WTC11 (cell line): ENCODE measurements at places on chromosomes 13 and 19. TPM values are rescaled to one million over a fixed set of nuclear protein-coding genes. Genes with fewer than 3 reads are reported as not detected.

DNA sequence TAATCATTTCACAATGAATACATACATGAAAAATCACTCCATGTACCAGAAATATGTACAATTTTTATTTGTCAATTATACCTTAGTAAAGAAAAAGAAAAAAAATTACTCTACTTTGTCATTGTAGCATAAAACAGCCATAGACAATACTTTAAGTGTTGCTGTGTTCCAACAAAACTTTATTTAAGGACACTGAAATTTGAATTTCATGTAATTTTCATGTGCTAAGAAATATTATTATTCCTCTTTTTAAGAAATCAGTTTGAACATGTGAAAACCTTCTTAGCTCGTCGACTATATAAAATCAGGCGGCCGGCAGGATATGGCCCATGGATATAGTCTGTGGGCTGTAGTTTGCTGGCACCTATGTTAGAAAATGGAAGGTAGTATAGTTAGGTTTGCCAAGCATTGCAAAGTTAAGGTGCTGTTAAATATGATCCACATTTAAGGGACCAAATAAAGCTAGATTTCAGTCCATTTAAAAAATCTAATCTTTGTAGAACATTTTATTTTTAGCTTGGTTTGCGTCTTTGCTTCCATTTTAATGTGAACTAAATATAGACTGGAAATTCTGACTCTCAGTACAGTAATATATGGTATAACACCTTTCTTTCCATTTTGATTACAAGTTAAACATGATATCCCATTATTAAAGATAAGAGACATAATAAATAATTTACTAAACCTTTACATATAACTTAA is 6.5 kb downstream of the DGKH start:
- no peaks in the 10 kb centered on the region for H3K4me1 ChIP-seq
- H3K27ac ChIP-seq, result no peak overlapping the region
- no peaks in the 10 kb centered on the region for H3K27me3 ChIP-seq
- peaks cover 7% of the 10 kb centered on the region for H3K36me3 ChIP-seq
- DNase-seq, result no peak

GRCh38 chr19:16139752-16140151 is 3.7 kb upstream of the HSH2D start:
- no peaks in the 10 kb centered on the region for H3K36me3 ChIP-seq
- H3K4me3 ChIP-seq, result no peak overlapping the region
- no peak for DNase-seq
- no peak overlapping the region for H3K27ac ChIP-seq
- H3K27me3 ChIP-seq, result peaks cover 15% of the 10 kb centered on the region

DNA sequence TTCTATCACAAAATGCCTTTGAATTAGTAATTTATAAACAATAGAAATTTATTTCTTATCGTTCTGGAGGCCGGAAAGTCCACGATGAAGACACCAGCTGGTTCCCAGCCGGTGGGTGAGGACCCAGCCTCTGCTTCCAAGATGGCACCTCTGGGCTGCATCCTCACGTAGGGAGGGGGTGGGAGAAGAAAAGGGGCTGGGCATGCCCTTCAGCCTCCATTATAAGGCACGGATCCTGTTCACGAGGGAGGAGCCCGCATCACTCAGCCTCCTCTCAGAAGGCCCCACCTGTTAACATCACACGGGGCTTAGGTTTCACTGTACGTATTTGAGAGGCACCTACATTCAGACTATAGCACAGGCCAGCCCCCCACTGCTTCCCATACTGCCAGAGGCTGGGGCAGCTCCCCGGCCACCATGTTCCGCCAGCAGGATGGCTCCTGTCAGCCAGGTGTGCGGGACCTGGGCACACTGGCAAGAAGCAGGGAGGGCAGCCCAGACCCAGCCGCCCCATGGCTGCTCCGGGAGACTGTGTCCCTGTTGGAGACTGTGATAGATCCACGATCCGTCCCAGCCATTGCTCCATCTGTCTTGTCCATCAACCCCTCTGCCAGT is 131.6 kb downstream of the SOX1 start:
- peaks cover 6% of the 10 kb centered on the region for H3K4me1 ChIP-seq
- H3K27me3 ChIP-seq, result peaks cover 25% of the 10 kb centered on the region
- no peaks in the 10 kb centered on the region for H3K36me3 ChIP-seq
- DNase-seq, result no peak
- H3K27ac ChIP-seq, result no peak overlapping the region

GRCh38 chr13:99415851-99416331 is 85.4 kb upstream of the TM9SF2 start:
- no peak overlapping the region for H3K27ac ChIP-seq
- peaks cover 17% of the 10 kb centered on the region for H3K4me1 ChIP-seq
- H3K4me3 ChIP-seq, result no peak overlapping the region

DNA sequence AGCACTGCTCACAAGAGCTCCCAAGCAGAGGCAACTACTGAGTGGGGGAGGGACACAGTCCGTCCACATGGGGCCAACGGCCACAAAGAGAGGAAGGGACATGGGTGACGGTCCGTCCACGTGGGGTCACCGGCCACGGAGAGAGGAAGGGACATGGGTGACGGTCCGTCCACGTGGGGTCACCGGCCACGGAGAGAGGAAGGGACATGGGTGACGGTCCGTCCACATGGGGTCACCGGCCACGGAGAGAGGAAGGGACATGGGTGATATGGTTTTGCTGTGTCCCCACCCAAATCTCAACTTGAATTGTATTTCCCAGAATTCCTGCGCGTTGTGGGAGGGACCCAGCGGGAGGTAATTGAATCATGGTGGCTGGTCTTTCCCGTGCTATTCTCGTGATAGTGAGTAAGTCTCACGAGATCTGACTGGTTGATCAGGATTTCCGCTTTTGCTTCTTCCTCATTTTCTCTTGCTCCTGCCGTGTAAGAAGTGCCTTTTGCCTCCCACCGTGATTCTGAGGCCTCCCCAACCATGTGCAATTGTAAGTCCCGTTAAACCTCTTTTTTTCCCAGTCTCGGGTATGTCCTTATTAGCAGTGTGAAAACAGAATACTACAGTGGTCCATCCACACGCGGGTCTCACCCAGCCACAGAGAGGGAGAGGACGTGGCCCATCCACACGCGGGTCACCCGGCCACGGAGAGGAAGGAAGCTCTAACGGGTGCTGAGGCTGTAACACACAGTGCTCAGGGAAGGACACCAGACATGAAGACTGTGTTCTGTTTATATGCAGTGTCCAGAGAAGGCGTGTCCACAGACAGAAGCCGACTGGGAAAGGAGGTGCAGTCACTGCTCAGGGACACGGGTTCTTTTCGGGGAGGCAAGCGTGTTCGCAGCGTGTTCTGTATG is 48.5 kb downstream of the GAS6 start:
- peak overlapping the region; percentile 10; the same call in 1 of the 2 replicates for H3K27ac ChIP-seq
- peaks cover 6% of the 10 kb centered on the region for H3K4me1 ChIP-seq
- H3K36me3 ChIP-seq, result no peaks in the 10 kb centered on the region
- H3K4me3 ChIP-seq, result no peak overlapping the region
- H3K27me3 ChIP-seq, result no peaks in the 10 kb centered on the region; the same call in 1 of the 2 replicates

GRCh38 chr13:110259651-110260050 is 47.3 kb downstream of the COL4A1 start:
- no peak overlapping the region for H3K27ac ChIP-seq
- H3K4me1 ChIP-seq, result peaks cover 30% of the 10 kb centered on the region
- H3K27me3 ChIP-seq, result no peaks in the 10 kb centered on the region

- 0 out of 2 replicates have a peak, but pooled peaks cover 4% of the 10 kb centered on the region for H3K36me3 ChIP-seq
- H3K4me1 ChIP-seq, result no peaks in the 10 kb centered on the region
- DNase-seq, result no peak
Observed at GRCh38 chr13:92901739-92902138, 324.9 kb upstream of the GPC6 start.

DNA sequence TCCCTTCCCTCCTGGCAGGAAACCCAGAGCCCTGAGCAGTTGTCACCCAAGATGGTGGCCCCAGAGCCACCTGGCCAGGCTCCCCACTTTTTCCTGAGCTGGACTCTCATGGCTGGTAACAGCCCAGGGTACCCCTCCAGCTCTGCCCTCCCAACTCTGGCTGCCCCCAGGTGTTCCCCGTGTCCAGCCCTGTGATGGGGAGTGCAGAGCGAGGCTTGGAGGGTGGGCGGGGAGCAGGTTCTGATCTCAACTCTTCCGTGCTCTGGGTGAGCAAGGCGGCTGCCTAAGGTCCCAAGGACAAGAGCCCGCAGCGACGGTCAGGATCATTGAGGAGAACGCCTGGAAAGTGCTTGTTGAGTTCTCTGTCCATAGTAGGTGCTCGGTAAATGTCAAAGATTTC is 54.7 kb upstream of the GAS6 start:
- H3K36me3 ChIP-seq, result peaks cover 10% of the 10 kb centered on the region
- no peak overlapping the region for H3K4me3 ChIP-seq
- H3K27ac ChIP-seq, result no peak overlapping the region
- peaks cover 4% of the 10 kb centered on the region; the same call in 1 of the 2 replicates for H3K27me3 ChIP-seq
- peak; percentile 3 for DNase-seq
- no peaks in the 10 kb centered on the region for H3K4me1 ChIP-seq

GRCh38 chr13:25143706-25144105 is 28.4 kb downstream of the AMER2 start:
- no peak for DNase-seq
- H3K27ac ChIP-seq, result no peak overlapping the region
- H3K4me3 ChIP-seq, result no peak overlapping the region
- peaks cover 8% of the 10 kb centered on the region for H3K27me3 ChIP-seq
- H3K36me3 ChIP-seq, result peaks cover 9% of the 10 kb centered on the region

GRCh38 chr19:8126511-8126910 is 22.9 kb downstream of the FBN3 start:
- H3K4me1 ChIP-seq, result no peaks in the 10 kb centered on the region; the same call in 1 of the 2 replicates
- H3K4me3 ChIP-seq, result no peak overlapping the region
- DNase-seq, result no peak
- peaks cover 31% of the 10 kb centered on the region for H3K36me3 ChIP-seq

DNA sequence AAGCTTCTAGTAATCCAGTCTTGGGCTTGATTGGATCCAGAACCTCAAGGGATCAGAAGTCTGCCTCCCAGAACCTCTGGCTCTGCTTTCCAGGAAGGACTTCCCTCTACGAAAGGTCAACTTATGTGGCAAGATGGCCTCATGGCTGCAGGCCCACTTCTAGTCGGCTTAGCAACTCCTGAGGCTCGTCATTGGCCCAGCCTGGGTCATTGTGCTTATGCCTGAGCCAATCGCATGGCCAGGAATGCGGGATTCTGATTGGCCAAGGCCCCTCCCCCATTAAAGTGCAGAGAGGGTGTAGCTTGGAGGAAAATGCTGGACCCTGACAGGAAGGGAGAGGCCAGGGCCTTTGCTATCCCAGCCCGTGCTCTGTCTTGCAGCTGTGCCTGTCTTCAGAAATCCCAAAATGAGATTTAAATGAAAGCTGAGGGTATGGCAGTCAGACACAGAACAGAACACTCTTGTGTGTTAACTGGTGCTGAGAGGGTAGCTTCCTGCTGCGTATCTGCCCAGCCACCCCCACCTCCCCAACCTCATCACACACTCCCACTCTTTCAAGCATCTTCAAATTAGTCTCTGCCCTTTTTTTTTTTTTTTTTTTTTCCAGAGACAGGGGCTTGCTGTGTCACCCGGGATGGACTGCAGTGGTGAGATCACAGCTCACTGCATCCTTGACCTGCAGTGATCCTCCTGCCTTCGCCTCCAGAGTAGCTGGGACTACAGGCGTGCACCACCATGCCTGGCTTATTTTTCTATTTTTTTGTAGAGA is 5.5 kb upstream of the CCNE1 start:
- peaks cover 2% of the 10 kb centered on the region; the same call in 1 of the 2 replicates for H3K27me3 ChIP-seq
- H3K36me3 ChIP-seq, result no peaks in the 10 kb centered on the region
- no peak overlapping the region for H3K27ac ChIP-seq
- DNase-seq, result peak; percentile 50

- H3K27ac ChIP-seq, result peak overlapping the region; percentile 69
- no peaks in the 10 kb centered on the region; the same call in 1 of the 2 replicates for H3K27me3 ChIP-seq
- H3K36me3 ChIP-seq, result peaks cover 33% of the 10 kb centered on the region
- peak; percentile 43 for DNase-seq
- H3K4me3 ChIP-seq, result peak overlapping the region; percentile 81
- peaks cover 24% of the 10 kb centered on the region for H3K4me1 ChIP-seq
Observed at GRCh38 chr19:38831142-38831605, 420 bp downstream of the ECH1 start.

DNA sequence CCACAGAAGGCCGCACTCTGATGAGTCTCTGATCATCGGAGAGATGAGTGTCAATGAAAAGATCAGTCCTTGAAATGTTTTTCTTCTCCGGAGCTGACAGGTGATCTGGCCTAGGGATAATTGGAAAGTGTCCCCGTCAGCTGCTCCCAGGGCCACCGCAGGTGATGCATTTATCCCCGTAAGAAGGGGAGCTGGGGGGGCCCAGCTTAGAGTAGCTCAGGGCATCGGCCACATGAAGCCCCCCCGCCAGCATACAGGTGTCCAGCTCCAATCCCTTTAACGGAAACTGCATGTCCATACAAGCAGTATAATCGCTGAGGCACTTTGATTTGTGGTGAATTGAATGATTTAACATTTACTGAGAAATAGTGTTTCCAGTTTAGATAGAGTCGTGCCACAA is 27.7 kb downstream of the ATP4B start:
- no peak overlapping the region for H3K27ac ChIP-seq
- peaks cover 45% of the 10 kb centered on the region for H3K36me3 ChIP-seq
- 0 out of 2 replicates have a peak, but pooled peaks cover 2% of the 10 kb centered on the region for H3K4me1 ChIP-seq
- DNase-seq, result no peak

DNA sequence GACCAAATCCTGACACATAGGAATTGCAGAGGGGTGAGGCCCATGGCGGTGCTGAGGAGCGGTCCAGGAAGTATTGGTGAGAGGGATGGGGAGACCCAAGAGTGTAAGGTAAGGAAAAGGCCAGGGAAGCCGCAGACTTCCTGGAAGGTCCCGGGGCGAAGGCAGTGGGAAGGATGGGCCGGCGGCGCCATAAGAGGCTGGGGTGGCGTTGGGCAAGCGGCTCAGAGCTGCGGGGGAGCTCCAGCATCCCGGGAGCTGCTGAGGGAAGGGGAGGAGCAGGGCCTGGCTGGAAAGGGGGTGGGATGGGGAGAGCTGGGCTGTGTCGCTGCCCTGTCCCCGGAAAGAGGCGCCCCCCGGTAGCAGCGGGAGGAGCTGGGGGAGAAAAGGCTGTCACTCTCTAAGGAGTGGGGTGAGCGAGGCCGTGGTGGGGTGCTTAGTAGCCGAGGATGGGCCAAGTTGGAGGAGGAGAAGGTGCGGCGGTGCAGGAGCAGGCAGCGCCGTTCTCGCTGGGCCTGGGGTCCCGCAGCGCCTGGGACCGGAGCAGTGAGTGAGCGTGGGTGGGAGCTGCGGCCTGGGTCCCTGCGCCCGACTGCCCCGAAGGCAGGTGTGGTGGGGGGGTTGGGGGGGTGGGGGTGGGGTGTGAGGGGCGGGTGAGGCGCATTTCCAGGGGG is 30.7 kb downstream of the C1QTNF9 start:
- no peak for DNase-seq
- no peaks in the 10 kb centered on the region for H3K36me3 ChIP-seq

Gene BCL3
- 4.6 to 7.8 TPM (median 5.6 TPM) in 3 replicates for total RNA-seq

Gene PRKCG
- total RNA-seq, result 23.0 to 30.0 TPM (median 27.5 TPM) in 3 replicates

Gene KLK2
- total RNA-seq, result 0.18 to 0.46 TPM in 2 of 3 replicates, not detected in the other

Gene ACER1
- total RNA-seq, result not detected in 3 replicates

Gene RYR1
- total RNA-seq, result 19.8 to 24.2 TPM (median 21.1 TPM) in 3 replicates

Gene USE1
- 13.9 to 15.4 TPM (median 14.2 TPM) in 3 replicates for total RNA-seq
